ENCODE measurements at places on chromosomes 2 and 18.

DNA sequence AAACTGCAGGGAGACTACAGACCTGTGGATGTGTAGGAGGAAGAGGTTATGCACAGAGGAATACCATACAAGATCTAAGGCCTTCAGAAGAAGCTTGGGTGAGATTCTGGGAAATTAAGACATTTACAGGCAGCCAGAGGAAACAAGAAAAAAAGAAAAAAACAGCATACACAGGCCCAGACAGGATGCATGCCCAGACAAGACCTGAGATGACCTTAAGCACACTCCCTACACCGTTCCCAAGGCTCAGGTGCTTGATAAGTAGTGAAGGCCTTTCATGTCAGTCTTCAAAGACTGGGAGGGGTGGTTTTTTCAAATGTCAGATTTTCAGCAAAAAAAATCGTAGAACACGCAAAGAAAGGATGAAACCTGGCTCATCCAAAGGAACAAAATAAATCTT, 83.0 kb downstream of the CCDC138 start:
- DNase-seq: no peak

- DNase-seq: peak; percentile 94
Measured at GRCh38 chr2:112055730-112056625, 909 bp downstream of the TMEM87B start.

DNA sequence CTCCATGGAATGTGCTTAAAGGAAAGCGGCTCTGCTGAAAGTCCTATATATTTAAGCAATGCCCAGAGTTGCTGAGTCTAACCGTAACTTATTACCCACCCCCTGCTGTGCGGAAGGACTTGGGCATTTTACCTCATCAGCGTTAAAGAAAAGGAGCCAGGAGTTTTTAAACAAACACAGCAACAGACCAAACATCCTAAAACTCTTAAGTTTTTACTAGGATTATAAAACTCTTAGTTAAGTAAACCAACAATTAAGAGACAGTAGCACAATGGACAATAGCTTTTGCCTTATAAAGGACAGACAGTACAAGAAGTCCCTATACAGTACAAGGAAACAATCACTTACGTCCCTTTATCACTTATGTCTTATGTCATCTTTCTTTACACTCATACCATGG, 90.2 kb downstream of the ZNF521 start:
- no peak for DNase-seq

DNA sequence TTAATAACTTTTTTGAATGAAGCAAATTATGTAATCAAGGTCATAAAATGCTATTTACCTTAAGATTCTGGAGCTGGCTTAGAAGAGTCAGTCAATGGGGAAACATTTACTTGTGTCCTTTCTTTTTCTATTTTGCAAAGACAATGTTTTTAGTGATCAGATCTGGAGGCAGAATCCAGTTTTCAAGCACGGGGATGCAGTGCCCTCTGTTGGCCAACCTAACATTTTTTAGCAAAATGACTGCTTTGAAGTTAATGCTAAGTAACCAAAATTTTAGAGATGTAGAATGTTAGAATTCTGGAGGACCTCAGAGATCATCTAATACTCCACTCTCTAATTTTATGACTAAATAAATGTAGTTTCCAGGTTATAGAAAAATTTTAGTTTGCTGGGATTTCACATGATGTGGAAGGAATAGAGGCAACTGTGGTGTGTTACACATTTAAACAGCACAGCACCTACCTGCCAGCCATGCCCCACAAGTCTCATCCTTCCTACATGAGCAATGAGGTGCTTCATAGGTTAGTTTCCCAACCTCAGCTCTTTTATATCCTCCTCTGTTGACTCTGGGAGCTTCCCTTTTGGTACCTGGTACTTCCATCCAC, 23.6 kb upstream of the SLC9A4 start:
- DNase-seq: peak; percentile 73

- DNase-seq: no peak
Measured at GRCh38 chr2:121039679-121040078, 245.3 kb downstream of the TFCP2L1 start.

DNA sequence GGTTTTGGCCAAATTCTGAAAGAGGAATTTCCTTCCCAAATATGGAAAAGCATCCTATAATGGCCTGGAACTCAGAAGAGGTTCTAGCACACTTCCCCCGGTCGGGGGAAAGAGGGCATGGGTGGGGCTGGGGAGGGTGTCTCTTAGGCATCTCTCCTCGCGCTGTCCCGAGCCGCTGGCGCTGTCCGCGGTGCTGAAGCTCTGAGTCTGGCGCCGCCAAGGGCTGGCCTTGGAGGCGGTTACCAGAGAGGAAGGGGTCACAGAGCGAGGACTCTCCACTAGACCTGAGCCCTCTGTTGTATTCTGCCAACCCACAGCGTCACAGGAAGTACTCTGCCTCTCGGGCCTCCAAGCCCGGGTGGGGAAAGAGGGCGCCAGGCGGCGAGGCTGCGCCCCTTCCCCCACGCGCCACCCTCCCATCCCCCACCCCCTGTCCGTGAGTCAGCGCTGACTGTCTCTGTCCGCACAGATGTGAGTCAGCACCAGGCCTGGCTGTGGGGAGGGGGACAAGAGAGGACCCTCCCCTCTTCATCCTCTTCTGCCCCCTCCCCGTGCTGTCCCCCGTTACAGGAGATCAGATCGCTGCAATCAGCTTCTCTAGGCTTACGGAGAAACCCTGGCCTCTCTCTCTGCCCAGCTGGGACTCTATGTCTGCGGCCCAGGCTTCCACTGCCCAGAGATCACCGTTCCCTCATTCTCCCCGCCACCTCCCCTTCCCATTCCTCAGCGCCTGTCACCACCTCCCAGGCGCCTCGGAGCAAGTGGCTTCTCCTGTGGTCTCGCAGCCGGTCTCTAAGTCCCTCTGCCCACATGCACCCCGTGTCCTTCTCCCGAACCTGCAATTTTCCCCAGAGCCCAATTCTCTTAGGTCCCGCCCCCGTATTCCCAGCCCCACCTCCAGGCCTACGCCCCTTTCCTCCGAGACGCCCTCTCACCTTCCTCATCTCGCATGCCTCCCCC, 779 bp downstream of the PTPRN start:
- peak; percentile 71 for DNase-seq

DNA sequence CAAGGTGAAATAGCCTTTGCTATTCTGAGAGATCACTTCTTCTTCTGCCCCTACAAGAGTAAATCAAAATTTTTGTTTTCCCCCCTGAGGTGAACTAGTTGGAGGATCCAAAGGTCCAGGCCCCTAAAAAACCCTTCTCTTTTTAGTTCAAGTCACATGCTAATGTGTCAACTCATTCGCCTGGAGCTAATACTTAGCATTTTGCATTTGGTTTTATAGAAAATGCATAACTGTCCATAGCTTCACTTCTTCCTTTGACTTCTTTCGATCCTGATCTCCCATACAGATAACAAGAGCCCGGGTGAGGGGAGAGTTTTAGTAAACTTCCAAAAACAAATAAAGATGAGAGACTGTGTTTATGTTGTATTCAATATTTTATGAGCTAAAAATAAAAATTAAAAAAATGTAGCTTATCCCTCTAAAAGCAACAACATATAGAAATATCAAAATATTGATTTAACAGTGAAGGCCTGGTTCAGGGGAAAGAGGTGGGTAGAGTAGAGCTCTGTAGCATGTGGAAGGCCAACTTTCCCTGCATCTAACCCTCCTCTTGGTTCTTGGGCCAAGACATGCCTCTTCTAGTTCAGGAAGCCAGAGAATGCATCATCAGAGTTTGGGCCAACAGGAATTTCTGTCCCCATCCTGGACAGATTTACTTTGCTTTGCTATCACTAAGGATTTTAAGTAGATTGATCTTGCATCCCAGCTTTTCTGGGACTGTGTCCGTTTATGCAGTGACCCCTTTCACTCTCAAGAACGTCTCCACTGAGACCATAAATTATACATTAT, 333.8 kb downstream of the ALK start:
- no peak for DNase-seq

GRCh38 chr2:177902395-177903163, 170.0 kb downstream of the PDE11A start:
- DNase-seq: no peak

DNA sequence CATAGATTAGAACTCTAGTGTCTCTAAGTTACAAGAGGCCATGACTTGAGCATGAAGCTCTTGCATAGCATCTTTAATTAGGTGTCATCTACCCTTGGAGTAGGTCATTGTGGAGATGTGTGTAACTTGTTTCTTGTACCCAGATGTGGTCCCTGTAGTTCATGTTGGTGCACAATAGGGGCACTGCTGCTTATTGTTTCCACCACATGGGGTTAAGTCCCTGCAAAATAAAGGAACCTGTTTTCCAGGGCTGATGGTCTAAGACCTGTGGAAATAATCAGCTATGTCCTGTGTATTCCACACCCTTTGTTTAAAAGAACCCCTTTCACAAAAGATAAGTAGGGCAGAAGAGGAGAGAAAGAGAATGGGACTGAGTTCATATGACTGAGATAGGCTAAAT, 28.6 kb downstream of the ASXL3 start:
- no peak for DNase-seq

DNA sequence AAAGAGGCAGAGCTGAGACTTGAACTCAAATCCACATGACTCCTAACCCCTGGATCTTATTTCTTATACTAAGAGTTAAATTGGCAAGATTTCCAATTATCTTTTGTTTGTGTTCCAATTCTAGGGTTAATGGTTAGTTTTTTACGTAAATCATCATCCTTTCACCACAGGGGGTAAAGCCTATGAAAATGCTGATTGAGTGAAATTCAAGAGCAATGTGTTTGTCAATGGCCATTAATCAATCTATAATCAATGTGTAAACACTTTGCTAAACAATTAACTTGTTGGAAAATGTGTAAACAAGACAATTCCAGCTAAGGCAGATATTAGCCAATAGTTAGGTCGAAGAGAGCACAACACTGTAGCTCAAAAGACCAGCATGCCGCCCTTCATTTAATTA, 376.5 kb upstream of the ACVR2A start:
- no peak for DNase-seq

GRCh38 chr18:48316177-48316576, 93.0 kb downstream of the ZBTB7C start:
- no peak for DNase-seq

DNA sequence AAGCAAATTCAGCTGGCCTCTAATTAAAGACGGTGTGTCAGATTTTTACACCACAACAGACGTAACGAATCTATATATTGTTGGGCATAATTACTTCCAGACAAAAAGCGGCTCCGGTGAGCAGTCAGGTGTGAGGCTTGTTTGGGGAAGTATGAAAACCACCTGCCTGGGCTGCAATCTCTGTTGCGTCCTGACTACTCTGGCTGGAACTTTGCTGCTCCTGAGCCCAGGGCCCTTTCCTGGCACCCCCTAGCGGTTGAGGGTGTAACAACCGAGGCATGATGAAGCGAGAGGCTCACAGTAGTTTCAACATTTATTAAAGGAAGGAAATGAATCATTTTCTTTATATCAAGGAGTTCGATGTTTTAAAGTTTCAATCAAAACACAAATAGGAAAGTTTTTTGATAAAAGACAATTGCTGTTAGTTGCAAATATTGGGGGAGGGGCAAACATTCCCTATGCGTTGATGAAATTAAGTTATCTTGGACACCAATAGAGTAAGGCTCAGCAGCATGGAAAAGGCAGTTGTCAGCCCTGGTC, 10.6 kb upstream of the ITGB6 start:
- DNase-seq: peak; percentile 48

DNA sequence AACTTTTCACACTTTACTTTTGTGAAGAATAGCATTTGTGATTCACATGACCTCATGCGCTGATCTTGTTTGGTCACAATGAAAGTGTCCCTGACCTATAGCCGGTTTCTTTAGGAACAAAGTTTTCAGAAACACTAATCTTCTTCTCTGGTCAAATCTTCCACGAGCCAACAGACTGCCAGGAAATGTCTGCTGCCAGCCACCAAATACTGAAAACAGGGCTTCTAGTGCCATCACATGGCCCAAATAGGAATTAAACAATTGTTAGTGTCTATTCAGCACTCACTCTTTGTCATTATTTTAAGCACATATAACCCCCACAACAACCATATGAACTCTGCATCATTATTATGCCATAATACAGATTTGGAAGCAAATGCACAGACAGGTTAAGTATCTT, 286.5 kb upstream of the SYT4 start:
- peak; percentile 33 for DNase-seq

- DNase-seq: no peak
Measured at GRCh38 chr2:120466704-120467054, 120.7 kb downstream of the INHBB start.

DNA sequence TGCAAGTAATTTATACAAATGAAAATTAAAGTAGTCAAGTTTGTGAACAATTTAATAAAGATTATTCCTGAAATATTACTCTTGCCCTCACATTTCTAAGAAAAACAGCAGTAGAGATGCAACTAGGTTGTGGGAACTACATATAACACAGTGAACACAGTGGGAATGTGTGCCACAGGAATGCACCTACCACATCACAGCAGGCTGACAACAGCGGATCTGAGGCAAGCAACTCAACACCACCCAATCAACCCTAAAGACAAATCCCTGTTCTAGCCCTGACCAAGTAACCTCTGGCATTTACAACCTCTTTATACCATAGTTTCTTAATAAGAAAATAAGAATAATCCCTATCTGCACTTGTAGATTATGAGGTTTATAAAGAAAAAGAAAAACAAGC, 23.4 kb downstream of the MBOAT2 start:
- DNase-seq: no peak

DNA sequence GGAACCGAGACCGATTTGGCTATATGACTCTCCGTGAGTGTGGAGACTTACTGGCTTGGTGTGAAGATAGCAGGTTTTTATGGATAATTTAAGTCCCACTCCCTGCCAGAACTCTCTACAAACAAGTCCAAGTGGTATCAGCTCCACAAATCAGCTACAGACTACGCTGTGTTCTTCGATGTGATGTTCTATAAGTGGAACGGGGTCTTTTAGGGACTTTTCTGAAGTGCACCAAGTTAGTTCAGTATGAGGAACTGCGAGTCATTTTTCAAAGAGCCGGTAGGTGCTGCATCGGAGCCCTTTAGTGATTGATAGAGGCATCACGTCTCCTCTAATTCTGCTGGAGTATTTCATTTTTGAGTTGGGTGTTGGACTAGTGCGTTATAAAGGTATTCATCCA, 107.1 kb downstream of the TSHZ1 start:
- no peak for DNase-seq

DNA sequence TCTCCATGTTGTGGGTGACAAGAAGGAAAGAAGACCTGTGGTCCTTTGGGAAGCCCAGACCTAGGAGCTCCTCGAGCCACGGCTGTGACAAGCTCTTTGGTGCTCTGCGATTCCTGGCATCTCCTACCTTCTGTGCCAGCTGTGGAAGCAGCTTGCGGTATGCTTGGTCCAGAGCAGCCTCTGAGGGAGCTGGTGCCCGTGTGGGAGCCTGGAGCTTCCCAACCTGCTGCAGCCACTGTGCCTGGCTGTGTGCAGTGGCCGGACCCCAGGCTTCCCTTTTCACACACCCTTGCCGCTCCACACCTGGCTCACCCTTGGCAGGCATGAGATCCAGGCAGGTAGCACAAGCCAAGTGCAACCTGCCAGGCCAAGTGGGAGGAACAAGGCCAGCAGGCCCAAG, 1328.6 kb upstream of the SLC39A10 start:
- no peak for DNase-seq
